ENCODE measurements at places on chromosomes 6 and 20.

DNA sequence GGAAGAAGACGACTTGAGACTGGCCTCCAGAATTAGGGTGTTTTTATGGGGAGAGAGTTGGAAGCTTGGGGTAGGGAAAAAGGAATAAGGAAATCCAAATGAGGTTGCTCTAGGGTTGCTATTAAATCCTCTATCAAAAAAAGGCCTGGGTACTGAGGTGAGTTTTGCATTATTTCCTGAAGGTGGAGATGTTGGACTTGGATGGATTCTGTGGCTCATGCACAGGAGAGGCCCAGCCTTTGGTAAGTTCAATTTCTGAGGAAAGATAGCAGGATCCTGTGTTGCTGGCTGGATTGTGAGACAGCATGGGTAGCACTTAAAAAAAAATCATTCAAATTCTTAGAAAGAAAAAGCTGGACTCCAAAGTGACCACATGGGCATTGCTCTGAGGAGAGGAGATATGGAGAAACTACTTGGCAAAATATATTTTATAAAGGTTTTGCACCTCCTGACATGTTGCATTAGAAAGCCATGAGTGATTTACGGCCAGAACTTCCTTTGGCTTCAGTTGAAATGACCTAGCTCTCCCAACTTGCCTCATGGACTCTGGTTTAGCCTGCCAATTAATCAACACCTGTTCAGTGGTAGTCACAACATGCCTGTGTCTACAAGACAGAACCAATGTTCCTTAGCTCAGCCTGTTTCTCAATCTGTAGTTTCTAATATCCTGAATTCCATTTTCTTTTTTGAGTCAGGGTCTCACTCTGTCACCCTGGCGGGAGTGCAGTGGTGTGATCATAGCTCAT is 152.1 kb upstream of the RALGAPA2 start:
- no peak for DNase-seq

DNA sequence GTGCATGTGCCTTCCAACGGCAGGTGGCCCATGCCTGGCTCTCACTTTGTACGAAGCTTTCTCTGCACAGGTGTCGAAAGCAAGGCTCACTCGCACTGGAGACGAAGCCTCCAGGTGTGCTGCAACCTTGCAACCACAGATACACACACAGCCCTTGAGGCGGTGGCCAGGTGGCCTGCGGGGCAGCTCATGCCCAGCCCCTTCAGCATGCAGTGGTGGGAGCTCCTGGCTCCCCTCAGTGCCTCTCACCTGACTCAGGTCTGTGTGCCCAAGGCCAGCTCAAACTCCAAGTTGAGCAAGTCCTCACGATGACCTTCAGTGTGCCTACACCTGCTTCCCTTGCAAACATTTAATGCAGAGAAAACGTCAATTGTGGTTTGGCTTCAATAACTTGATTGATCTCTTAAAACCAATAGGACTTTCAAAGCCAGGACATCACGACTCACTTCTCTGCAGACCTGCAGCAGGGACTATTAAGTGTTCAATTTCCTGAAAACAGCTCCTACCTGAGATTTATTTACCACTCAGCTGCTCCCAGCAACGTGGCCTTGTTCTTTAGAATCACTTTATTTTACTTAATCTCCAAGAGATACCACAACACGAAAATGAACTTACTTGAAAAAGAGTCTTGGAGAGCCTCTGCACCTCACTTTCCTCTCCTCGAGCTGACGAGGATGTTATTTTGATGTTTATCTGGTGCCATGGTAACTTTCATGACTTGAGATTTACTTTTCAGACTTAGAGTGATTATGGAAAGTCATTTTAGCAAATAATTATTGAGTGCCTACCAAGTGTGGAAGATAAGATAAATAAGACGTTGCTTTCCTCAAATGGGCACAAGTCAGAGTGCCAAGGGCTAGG is 86.3 kb downstream of the SLC22A23 start:
- DNase-seq: no peak

- no peak for DNase-seq
Observed at GRCh38 chr6:109916759-109917158, 61.4 kb upstream of the GPR6 start.

- no peak for DNase-seq
Observed at GRCh38 chr6:32983493-32983848, 15.1 kb downstream of the BRD2 start.

- no peak for DNase-seq
Observed at GRCh38 chr20:4260102-4260501, 244.7 kb upstream of the RNF24 start.

DNA sequence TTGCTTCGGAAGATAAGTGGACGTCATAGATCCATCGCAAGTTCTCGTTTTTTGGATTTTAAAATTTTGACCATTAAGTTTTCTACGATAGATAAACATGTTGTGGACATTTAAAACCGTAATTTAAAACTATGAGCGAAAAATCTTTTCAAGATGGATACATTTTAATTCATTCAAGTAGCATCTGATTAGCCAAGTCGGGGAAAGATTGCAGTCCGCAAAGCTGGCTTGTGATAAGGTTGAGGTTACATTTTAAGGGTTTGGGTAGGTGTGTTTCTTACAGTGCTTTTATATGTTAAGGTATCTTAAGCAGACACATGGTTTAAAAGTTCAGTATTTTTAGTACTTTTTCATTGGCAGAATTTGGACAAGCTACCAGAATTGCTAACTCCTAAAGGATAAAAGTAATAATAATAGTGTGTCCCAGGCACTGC is 1.2 kb downstream of the WTAP start:
- DNase-seq: no peak

DNA sequence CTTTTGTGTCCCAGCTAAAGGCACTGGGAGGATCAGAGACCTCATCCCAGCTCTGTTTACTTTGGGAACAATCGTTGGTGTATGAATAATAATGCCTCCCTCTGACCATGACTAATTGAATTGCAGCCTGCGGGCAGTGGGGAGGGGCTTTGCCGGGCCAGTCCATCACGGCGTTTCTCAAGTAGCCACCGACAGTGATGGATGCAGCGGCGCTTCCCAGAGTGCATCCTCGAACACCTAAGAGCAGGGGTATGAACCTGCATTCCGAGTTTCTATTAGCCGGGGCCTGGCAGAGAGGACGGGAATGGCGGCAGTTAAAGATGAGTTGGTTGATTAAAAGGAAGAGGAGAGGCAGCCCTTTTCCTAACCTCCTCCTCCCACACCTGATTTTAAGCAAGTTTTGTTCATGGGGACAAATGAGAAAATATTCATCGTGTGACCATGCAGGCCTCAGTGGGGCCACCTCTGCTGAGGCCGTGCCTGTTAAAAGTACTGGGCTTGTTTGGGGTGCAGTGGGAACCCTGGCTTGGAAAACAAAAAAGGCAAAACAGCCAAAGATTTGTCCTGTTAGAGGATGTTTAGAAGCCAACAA is 154.1 kb downstream of the FOXA2 start:
- no peak for DNase-seq

- DNase-seq: no peak
Observed at GRCh38 chr20:33651562-33652048, 10.5 kb upstream of the C20orf144 start.

DNA sequence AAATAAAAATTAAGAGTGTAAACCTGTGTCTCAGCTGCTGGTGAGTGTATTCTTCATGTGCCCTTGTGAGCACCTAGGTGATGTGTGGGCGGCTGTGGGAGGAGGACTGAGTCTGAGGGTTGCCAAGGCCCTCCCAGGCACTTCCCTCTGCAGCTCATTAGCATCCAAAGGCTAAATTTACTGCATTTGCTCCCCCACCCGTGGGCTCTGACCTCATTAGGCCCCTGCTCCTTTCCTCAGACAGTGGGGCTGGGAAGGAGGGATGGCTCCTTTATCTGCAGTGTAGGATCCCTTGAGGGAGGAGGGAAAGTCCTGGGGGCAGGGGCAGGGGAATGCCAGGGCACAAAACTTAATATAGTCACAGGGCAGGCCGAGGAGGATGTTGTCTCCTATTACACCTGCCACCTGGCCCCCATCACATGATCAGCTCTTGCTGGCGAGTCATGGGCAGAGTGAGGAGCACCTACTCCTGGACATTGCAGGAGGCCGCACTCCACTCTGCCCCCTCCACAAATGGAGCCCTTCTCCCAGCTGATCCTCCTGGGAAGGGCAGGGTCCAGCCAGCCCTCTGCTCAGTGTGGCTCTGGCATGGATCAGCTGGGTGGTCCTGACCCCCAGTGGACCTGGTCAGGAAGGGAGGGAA is 133.2 kb downstream of the MRPL14 start:
- peak; percentile 36 for DNase-seq

- DNase-seq: no peak
Observed at GRCh38 chr20:3970016-3970415, 45.3 kb downstream of the RNF24 start.

- DNase-seq: no peak
Observed at GRCh38 chr20:373171-373890, 7.2 kb upstream of the TRIB3 start.

DNA sequence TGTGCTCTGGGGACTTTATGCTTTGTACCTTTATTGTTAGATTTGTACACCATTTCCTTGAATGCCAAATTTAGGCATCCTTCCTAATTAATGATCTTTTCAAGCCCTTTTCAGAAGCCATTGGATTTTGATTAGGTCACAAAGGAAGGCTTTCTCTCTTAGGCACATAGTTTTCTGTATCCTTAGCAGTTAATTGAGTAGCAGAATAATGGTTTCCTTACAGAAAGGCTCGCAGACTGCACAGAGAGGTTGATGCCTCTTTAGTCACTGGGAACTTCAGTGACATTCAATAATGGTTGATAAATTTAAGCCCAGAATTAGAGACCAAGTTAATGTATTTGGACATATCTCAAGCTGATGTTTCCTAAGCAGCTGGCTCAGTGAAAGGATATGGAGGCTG is 139.1 kb upstream of the VGLL2 start:
- no peak for DNase-seq

- DNase-seq: no peak
Observed at GRCh38 chr6:144159223-144159622, 8.9 kb downstream of the STX11 start.

- no peak for DNase-seq
Observed at GRCh38 chr6:104888066-104888465, 28.3 kb upstream of the HACE1 start.

GRCh38 chr20:58721951-58722778 is 29.6 kb downstream of the NPEPL1 start:
- DNase-seq: no peak

DNA sequence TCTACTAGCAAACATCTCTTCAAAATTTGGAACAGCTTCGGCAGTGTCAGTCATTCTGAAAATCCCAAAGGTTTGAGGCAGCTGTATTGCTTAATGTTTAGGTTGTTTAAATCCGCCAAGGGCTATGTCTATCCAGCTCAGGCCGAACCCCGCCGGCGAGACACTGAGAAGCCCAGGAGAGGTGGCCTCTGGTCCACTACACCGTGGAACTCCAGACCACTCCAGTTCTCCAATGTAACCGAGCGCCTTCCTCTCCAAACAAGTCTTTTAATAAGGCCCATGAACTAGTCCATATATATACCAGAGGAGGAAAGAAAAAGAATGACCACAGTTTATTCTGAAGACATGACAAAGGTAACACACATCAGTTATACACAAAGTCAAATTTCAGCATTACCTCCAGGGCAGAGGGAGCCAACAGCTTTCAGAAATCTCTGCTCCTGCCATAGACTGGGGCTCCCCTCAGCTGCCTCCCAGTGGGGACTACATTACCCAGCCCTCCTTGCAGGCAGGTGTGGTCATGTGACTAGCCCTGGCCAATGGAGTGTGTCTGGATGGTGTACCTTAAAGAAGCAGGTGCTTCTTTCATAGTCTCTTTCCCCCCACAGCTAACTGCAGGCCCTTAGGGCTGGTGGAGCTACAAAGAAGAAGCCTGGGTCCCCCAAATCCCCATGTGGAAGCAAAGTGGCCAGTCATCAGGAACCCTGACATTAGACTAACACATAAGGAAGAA is at the start of gene RAMACL:
RAMACL (minus strand) TSS at position 255 of the 733 bp plus-strand sequence; CDS start at position 54, 201 bp downstream.
- no peak for DNase-seq

- no peak for DNase-seq
Observed at GRCh38 chr6:30776390-30777154, 32.2 kb upstream of the IER3 start.

DNA sequence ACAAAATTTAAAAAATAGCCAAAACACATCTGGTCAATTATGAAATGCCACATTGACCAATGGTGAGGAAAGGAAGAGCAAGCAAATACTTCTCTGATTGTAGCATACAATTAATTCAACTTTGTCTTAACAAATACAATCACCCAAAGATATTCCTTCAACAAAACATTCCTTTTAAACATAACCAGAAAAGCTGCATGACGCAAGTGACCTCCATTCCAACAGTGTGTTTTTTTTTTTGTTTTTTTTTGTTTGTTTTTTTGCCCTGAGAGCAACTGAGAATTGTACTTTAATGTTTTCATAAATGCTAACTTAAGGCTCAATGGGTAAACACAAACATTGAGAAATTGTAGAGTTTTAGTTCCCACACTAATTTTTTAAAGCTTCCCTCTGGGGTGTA is 184.4 kb downstream of the PTPRK start:
- DNase-seq: no peak

GRCh38 chr6:136809091-136809860 is 13.1 kb upstream of the PEX7 start:
- DNase-seq: no peak

- DNase-seq: no peak
Observed at GRCh38 chr6:163200289-163200688, 214.2 kb upstream of the QKI start.

- no peak for DNase-seq
Observed at GRCh38 chr6:13098793-13099570, 229.4 kb downstream of the TBC1D7 start.

DNA sequence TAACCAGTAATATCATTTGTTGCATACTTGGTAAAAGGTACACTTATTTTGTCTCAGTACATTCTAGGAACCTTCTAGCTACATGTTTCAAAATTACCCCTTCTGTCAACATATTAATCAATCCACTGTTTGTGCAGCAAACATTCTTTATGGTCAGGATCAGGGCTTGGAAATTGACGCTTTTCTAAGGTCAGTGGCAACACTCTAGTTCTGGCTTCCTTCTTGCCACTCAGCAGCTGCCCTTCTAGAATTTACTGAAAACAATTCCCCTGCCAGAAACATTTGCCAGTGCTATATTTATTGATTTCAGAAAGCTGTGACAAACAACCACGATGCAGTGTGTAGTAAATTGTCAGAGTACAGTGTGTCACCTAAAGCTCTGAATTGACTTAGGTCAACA is 84.7 kb upstream of the FBXL4 start:
- no peak for DNase-seq

GRCh38 chr6:90445533-90446108 is 141.3 kb downstream of the MAP3K7 start:
- no peak for DNase-seq

DNA sequence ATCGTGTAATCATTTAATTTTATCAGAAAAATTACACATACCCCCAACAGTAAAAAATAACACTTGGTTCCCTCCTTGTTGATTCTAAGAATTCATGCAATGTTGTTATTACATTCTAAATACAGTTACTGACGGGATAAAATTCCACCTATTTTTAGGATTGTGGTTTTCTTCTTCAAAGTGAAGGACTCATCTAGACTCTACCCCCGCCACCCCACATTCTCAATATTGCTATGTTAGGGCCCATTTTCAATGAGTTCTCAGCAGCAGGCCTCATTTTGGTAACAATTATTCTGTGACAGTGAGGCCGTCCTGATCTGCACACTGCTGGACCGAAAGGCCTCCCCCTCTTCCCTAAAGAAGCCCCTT is 43.5 kb downstream of the PREX1 start:
- no peak for DNase-seq
